Activated CD8-positive, alpha-beta memory T cell treated with anti-CD3 and anti-CD28 coated beads, Interleukin-2, amount 50 U/mL, for 4 hours (primary cell): ENCODE measurements at places on chromosomes 11 and 22.

GRCh38 chr11:110077831-110078325 is 15.3 kb upstream of the ZC3H12C start:
- no peak for DNase-seq

DNA sequence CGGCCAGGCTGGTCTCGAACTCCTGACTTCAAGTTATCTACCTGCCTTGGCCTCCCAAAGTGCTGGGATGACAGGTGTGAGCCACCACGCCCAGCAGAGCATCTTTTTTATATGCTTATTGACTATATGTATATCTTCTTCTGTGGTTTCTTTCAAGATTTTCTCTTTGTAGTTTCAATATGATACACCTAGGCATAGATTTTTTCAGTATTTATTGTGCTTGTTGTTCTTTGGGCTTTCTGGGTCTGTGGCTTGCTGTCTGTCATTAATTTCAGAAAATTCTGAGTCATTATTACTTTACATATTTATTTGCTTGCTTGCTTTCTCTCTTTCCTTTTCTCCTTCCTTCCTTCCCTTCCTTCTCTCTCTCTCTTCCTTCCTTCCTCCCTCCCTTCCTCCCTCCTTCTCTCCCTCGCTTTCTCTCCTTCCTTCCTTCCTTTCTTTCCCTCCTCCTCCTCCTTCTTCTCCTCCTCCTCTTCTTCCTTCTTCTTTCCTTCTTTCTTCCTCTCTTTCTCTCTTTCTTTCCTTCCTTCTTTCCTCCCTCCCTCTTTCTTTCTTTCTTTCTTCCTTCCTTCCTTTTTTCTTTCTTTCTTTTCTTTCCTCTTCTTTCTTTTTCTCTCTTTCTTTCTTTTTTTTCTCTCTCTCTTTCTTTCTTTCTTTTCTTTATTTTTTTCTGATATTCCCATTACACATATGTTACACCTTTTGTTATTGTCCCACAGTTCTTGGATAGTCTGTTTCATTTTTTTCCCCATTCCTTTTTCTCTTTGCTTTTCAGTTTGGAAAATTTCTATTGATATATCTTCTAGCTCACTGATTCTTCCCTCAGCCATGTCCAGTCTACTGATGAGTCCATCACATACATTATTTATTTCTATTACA is 10.9 kb upstream of the DCHS1 start:
- DNase-seq: no peak

DNA sequence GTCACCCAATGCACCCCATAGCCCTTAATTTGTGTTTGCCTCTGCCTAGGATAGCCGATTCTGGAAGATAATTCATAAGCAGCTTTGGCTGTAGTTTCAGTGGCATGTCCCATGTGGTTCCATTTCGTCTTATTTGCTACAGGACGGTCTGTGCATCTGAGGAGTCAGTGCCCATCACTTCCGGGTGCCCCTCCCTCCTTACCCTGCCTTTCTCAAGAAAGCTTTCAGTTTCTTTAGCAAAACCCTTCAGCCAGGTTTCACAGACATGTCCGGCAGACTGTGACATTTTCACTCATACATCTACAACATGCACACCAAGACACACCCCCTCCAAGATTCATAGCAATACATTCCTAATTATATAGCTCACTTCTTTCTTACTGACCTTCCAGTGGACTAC is 14.3 kb downstream of the TP53AIP1 start:
- no peak for DNase-seq

DNA sequence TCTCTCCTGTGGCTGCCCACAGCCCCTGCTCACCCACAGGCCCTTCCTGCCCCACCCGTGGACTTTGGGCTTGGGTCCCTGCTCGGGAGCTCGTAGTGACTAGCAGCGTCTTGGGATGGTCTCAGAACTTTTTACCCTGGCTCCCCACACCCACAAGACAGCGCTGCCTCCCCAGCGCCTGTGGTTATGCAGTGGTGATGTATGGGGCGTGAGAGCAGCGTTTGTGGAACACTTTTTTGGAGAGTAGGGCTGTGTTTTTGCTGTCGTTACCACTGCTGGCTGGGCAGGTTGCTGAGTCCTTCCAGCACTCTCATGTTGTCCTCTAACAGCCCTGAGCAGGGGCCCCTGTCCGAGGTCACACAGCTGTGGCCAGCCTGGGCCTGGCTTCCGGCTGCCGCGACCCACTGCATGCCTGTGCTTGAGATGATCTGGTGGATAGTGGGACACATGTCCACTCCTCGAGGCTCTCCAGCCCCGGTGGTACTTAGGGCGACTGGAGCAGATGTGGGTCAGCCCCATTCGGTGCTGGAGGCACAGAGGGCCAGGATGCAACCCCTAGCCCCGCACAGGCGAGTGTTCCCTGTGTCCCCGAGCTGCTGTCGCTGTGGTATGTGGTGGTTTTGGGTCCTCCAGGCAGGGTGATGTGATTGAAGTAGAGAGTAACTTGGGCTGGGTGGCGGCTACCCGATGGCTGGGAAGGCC is 7.1 kb upstream of the GRAMD4 start:
- DNase-seq: peak; percentile 50

DNA sequence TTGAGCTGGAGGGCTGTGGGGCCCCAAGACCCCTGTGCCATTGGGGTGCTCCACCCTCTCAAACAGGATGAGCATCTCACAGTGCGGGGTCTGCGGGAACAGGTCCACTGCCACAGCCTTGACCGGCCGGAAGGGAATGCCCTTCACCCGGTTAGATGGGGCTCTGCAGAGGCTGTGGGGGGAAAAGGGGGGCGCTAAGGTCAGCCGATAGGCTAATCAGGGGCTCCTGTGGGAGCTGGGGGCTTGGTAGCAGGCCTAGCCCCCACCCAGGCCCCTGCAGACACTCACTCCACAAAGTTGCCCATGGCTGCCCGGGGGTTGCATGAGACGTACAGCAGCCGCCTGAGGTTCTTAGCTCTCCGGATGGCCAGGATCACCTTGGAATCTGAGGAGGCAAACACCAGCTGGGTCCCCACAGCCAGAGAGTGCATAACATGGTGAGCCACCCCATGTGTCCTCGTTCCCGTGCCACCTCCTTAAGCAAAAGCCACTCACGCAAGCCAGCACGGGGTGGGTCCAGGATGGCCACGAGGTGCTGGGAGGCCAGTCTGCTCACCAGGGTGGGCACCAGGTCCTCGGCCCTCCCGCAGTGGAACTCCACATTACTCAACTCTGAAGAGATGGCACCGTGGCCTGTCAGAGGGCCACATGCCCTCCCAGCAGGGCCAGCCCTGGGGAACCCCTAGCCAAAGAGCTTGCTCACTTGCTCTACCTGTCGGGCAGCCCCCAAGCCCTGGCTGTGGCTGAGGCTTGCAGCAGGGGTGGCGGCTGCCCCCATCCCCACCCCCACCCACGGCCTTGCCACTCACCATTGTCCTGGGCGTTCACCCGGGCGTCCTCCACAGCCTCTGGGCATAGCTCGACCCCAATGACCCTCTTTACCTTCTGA is 3.0 kb upstream of the RANBP1 start:
- no peak for DNase-seq

DNA sequence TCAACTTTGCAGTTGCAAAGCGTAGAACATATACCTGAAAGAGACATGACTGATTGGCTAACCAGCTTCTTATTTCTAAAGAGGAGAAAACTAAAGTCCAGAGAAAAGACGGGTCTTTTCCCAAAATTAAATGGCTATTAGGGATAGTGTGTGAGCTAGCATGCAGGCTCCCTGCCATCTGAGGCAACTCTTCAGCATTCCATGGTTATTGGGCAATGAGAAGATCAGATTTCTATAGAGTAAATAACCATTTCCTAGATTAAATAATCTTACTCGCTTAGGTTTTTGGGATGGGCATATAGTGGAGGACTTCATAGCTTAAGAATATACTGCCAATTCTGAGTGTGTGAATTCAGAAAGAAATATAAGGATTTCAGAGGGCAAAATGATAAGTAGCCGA is 95.0 kb downstream of the PDHX start:
- no peak for DNase-seq

- peak; percentile 2 for DNase-seq
These were observed 40.2 kb downstream of the GNB1L start for GRCh38 chr22:19814428-19814827.

DNA sequence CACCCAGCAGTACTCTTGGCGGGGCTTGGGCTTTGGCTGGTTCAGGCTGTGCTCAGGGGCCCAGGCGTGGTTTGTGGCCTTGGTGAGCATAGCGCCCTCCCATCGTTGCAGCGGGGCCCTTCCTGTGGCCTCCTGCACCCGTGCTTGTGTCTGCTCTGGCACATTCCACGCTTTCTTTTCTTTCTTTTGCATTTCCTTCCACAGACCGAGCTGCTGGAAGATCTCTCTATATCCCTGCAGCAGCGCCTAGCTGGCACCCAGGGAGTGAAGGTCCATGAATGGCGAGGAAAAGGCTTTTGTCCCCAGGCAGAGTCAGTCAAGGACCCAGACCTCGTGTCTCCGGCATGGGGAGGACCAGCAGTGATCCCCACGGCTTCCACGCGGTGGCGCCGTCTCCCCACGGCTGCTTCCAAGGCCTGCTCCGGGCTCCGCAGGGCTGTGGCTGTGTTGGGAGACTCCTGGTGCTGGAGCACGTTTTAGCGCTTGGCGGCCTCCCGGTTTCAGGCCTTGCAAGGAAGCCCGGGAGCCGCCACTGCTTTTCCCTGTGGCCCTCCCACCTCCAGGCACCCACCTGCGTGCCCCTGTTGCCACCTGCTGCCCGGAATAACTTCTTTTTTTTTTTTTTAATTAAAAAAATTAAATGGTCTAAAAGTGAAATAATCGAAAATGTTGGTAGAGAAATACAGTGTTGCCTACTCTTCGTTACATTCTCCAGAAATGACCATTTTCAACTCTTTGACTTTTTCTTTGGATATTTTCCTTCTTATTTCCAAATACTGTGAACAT is 28.5 kb downstream of the GLB1L2 start:
- peak; percentile 67 for DNase-seq

DNA sequence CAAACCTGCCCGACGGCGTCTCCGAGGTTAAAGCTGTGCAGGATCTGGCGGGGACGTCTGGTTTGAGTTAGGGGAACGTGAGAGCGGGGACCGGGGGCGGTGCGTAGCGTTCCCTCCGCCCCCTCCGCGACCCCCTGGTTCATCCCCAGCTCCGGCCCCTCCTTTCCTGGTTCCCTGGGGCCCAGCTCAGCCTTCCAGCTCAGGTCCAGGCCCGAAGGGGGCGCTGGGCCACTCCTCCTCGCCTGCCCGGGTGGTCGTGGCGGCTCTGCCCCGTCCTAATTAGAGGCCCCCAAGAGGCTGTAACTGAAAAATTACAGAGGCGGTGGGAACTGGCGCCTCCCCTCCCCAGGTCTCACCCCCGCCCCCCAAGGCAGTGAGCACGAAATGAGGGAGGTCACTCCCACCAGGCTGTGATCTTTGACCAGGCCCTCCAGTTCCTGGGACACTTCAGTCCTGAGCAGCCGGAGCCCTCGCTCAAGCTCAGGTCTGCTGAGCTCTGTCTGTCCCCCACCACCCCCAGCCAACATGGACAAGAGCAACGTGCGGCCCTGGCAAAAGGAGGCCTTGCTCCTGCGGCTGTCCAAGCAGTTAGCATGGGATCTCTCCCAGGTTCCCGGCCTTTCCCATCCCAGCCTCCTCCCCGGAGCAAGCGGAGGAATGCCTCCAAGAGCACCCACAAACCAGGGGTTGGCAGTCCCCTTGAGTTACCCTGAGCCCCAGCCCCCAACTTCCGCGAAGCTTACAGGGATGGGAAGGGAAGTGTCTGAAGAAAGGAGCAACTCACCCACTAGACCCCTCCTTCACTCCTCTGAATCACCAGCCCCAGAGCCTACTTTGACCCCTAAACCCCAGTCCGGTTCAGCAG is 3.3 kb downstream of the CD248 start:
- DNase-seq: no peak

- peak; percentile 37 for DNase-seq
These were observed 76.0 kb downstream of the CWC15 start for GRCh38 chr11:94897330-94897768.

GRCh38 chr11:36380296-36381014 is 84.4 kb downstream of the PRR5L start:
- no peak for DNase-seq

DNA sequence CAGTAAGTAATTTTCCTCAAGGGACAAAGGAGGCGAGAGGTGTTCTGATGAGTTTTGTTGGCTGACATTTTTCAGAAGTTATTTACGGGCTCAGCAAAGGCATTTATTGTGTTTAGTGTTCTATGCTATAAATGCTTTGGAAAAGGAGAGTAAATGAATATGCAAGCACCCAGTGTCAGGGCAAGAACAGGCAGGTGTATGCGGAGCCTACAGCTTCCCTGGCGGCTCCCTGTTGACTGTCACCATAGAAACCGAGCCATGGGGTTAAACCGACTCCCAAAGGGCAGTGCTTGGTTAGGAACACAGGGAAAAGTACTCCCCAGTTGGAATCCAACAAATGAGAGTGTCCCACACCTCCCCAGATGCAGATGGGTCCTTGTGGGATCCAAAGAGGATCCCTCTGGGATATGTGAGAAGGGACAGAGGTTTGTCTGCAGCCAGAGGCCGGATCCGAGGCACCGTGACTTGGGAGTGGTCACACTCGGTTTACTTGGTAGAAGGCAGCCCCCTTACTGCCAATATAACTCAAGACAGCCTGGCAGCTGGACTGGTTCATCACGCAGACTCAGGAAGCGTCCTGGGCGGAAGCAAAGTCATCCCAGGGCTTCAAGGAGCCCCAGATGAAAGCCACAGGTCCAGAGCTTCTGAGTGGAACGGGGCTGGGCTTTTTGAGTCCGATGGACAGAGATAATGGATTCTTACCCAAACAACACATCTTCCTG is 329.7 kb downstream of the CTTN start:
- no peak for DNase-seq

GRCh38 chr11:96050435-96051182 is 126.7 kb upstream of the MTMR2 start:
- no peak for DNase-seq

DNA sequence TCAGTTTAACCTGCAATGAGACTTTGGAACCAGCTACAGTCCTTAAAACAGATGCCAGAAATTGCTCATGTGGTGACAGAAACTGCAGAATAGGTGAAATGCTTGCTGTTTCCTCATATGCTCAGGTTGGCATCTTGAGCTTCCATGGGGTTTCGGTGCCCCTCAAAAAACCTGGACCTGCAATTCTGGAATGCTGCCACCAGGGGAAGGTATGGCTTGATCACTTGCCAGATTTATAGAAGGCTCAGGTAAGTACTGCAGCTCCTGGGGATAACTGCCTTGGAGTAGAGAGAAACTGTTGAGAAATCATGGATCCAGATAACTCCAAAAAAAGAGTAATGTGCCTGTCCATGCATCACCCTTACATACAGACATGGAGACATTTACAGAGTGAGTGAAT is 113.0 kb downstream of the CTTN start:
- DNase-seq: no peak

- no peak for DNase-seq
These were observed 162.4 kb downstream of the SPON1 start for GRCh38 chr11:14124886-14125285.

- no peak for DNase-seq
These were observed 499.4 kb downstream of the FAM181B start for GRCh38 chr11:82234256-82234655.

- no peak for DNase-seq
These were observed at the start of gene MMP8 for GRCh38 chr11:102724904-102725500. Gene MMP8, minus strand, starts transcription at chr11:102724954. Its CDS starts 99 bp downstream, at chr11:102724855.

- DNase-seq: no peak
These were observed 589.8 kb downstream of the INSC start for GRCh38 chr11:15704556-15704955.

DNA sequence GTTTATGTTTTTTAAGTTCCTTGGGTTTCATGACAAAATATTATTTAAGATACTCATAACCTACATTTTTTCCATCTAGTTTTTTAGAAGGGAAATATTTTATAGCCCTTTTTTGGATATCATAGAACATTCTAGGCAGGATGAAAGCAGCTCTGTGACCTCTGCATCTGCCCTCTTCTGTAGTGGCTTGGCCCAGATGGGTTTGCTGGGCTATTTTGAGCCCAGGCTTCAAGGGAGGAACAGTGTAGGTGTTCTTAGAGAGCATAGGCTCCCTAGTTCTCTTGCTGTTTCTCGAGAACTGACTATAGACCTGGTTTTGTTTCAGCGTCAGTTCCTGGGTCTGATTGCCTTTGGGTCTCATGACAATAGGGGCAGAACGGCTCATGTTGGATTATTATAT is 32.2 kb downstream of the DIXDC1 start:
- DNase-seq: no peak
